Renal cortex interstitium (tissue), 15 donors: ENCODE measurements at places on chromosomes 3 and 15. TPM values are rescaled to one million over a fixed set of nuclear protein-coding genes. Genes with fewer than 3 reads are reported as not detected.

Gene SLC6A11
- polyA plus RNA-seq: 0.24 TPM

Gene PLSCR5
- not detected for polyA plus RNA-seq

Gene OSTN
- polyA plus RNA-seq: 8.5 TPM

Gene WDR72
- 77.2 TPM for polyA plus RNA-seq

Gene SELENOT
- 129 TPM for polyA plus RNA-seq

Gene CRYGS
- polyA plus RNA-seq: 5.2 TPM

Gene NIPA2
- polyA plus RNA-seq: 52.1 TPM

Gene C3orf80
- 0.32 TPM for polyA plus RNA-seq

Gene IREB2
- polyA plus RNA-seq: 73.9 TPM

Gene C3orf52
- polyA plus RNA-seq: 7.9 TPM

Gene C3orf33
- polyA plus RNA-seq: 12.6 TPM

Gene LMAN1L
- polyA plus RNA-seq: not detected
